Progenitor cell of endocrine pancreas (in vitro differentiated cells): ENCODE measurements at places on chromosomes 16 and 17. TPM values are rescaled to one million over a fixed set of nuclear protein-coding genes. Genes with fewer than 3 reads are reported as not detected.

- H3K36me3 ChIP-seq: peaks cover 4% of the 10 kb centered on the region
- H3K4me1 ChIP-seq: no peaks in the 10 kb centered on the region
- H3K4me3 ChIP-seq: no peak overlapping the region
- no peak overlapping the region for H3K27ac ChIP-seq
- H3K27me3 ChIP-seq: peaks cover 13% of the 10 kb centered on the region
- DNase-seq: no peak
These were observed 967 bp upstream of the DHX58 start for GRCh38 chr17:42113293-42114069.

FGF11 gene
- 4.5 and 5.1 TPM in 2 replicates for total RNA-seq

- no peak for DNase-seq
- no peaks in the 10 kb centered on the region for H3K36me3 ChIP-seq
These were observed 891 bp downstream of the CORO1A start for GRCh38 chr16:30184096-30184890.

TXNL4B gene
- 15.6 and 16.6 TPM in 2 replicates for total RNA-seq

DNA sequence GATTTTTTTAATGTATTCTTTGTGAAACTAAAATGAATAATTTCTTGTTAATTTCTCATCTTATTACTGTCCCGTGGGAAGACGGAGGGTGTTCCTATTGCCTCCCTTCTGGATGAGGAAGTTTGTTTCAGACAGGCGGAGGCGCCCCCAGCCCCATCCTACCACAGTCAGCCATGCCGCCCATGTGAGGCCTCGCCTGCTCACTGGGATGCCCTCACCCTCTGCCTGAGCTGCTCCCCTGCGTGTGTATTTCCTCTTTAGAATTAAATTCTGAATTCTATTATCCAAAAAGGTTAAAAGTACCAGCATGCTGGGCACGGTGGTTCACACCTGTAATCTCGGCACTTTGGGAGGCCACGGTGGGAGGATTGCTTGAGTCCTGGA, 14.0 kb downstream of the KCTD2 start:
- no peak for DNase-seq
- no peak overlapping the region for H3K27ac ChIP-seq
- H3K36me3 ChIP-seq: peaks cover 20% of the 10 kb centered on the region
- no peaks in the 10 kb centered on the region for H3K27me3 ChIP-seq

SLFN13 gene
- 32.4 and 33.6 TPM in 2 replicates for total RNA-seq

MEOX1 gene
- 1.1 and 1.2 TPM in 2 replicates for total RNA-seq
